ENCODE measurements at places on chromosomes 5 and 9.

GRCh38 chr9:86135371-86135770, 36.0 kb upstream of the GOLM1 start:
- no peak for DNase-seq

- no peak for DNase-seq
These were observed 2180.4 kb upstream of the WWC1 start for GRCh38 chr5:166111021-166111420.

GRCh38 chr5:67050125-67050524, 146.5 kb downstream of the CD180 start:
- no peak for DNase-seq

- DNase-seq, result no peak
These were observed 70.5 kb downstream of the PIK3R1 start for GRCh38 chr5:68285851-68286611.
